Upper lobe of left lung (tissue), 6 donors: ENCODE measurements at places on chromosomes 1 and 21. TPM values are rescaled to one million over a fixed set of nuclear protein-coding genes. Genes with fewer than 3 reads are reported as not detected.

DNA sequence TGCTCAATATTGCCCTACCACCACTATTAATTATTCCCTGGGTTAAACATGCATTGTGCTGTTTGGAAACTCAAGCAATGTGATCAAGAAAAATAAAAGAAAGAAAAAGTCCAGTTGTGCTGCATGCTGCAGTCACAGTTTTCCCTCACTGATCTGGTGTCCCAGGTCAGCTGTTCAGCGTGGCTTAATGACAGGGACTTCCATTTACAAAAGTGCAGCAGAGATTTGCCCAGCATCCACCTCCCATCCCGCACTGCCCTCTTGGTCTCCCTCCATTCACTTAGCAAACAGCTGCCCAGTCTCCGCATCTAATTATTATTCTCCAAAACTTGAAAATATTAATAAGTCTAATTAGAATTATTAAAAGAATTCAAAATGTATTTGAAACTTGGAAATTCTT is 2.0 kb upstream of the OR2T4 start:
- no peak for DNase-seq
- H3K27ac ChIP-seq = no peak overlapping the region
- H3K36me3 ChIP-seq = no peaks in the 10 kb centered on the region
- H3K4me3 ChIP-seq = no peak overlapping the region
- H3K27me3 ChIP-seq = no peaks in the 10 kb centered on the region

- H3K4me3 ChIP-seq = no peak overlapping the region
- no peak overlapping the region for H3K27ac ChIP-seq
- H3K27me3 ChIP-seq = no peaks in the 10 kb centered on the region
- no peak for DNase-seq
These were observed 10.1 kb downstream of the LACTBL1 start for GRCh38 chr1:22962558-22962957.

- no peaks in the 10 kb centered on the region for H3K27me3 ChIP-seq
- H3K27ac ChIP-seq = peak overlapping the region; percentile 78
- DNase-seq = no peak
These were observed 1.5 kb downstream of the RABGGTB start for GRCh38 chr1:75787524-75787923.

GRCh38 chr1:52592637-52593323 is 9.4 kb upstream of the GPX7 start:
- H3K4me3 ChIP-seq = no peak overlapping the region
- DNase-seq = no peak
- no peaks in the 10 kb centered on the region for H3K4me1 ChIP-seq
- H3K27me3 ChIP-seq = no peaks in the 10 kb centered on the region

- no peak overlapping the region for H3K27ac ChIP-seq
- H3K4me1 ChIP-seq = no peaks in the 10 kb centered on the region
- DNase-seq = no peak
- no peaks in the 10 kb centered on the region for H3K36me3 ChIP-seq
- no peak overlapping the region for H3K4me3 ChIP-seq
These were observed 10.5 kb upstream of the IGFN1 start for GRCh38 chr1:201180141-201180540.

GRCh38 chr1:207988326-207989165 is 77.6 kb upstream of the CD34 start:
- no peak overlapping the region for H3K27ac ChIP-seq
- no peaks in the 10 kb centered on the region for H3K36me3 ChIP-seq
- no peaks in the 10 kb centered on the region for H3K4me1 ChIP-seq
- no peak for DNase-seq

- no peaks in the 10 kb centered on the region for H3K27me3 ChIP-seq
- no peak for DNase-seq
- H3K4me1 ChIP-seq = no peaks in the 10 kb centered on the region
- no peaks in the 10 kb centered on the region for H3K36me3 ChIP-seq
- H3K27ac ChIP-seq = no peak overlapping the region
These were observed 14.8 kb upstream of the SOD1 start for GRCh38 chr21:31644643-31645042.

DNA sequence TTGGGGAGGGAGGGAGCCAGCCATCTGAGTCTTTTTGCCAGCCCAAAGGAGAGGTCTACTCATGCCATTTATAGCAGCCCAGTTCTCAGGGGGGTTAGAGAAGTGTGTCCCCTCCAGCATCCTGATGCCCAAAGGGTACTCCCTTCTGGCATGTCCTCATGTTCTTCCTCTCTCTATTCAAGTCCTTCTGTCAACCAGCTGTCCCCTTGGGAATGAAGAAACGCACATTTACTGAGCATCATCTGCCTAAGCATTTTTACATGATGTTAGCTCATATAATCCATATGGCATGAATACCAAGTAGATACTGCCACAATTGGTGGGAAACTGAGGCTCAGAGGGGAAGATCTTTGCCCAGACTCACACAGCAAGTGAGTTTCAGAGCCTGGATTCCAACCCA is 14.8 kb upstream of the TACSTD2 start:
- DNase-seq = no peak
- H3K4me1 ChIP-seq = peaks cover 13% of the 10 kb centered on the region
- H3K27me3 ChIP-seq = no peaks in the 10 kb centered on the region
- no peaks in the 10 kb centered on the region for H3K36me3 ChIP-seq
- no peak overlapping the region for H3K4me3 ChIP-seq
- H3K27ac ChIP-seq = peak overlapping the region; percentile 40

- H3K27me3 ChIP-seq = no peaks in the 10 kb centered on the region
- no peak for DNase-seq
- H3K27ac ChIP-seq = no peak overlapping the region
- no peaks in the 10 kb centered on the region for H3K4me1 ChIP-seq
These were observed 239.9 kb downstream of the PAPPA2 start for GRCh38 chr1:176702901-176703300.

DNA sequence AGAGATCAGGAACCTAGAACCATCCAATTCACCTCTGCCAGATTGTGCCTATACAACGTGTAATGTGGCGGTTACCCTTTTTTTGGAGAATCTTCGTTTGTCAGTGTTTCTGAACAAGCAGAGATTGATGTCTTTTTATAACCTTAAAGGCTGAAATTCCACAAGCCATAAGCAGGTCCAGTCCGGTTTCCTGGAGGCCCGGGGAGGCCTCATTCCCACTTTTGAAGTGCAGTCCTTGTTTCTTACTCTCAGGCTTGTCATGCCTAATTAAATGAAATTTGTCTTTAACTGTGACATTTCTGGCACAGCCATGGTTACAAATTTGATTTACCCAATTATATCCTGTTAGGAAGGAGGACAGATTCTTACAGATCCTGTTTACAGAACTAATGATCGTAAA is 27.8 kb downstream of the ZNF362 start:
- H3K4me1 ChIP-seq = no peaks in the 10 kb centered on the region
- H3K27ac ChIP-seq = no peak overlapping the region
- no peaks in the 10 kb centered on the region for H3K27me3 ChIP-seq
- peaks cover 8% of the 10 kb centered on the region for H3K36me3 ChIP-seq
- DNase-seq = no peak

GRCh38 chr1:26259578-26259977 is 20.3 kb upstream of the SH3BGRL3 start:
- no peaks in the 10 kb centered on the region for H3K27me3 ChIP-seq
- no peaks in the 10 kb centered on the region for H3K4me1 ChIP-seq
- H3K27ac ChIP-seq = peak overlapping the region; percentile 8
- H3K4me3 ChIP-seq = no peak overlapping the region
- peaks cover 31% of the 10 kb centered on the region for H3K36me3 ChIP-seq

DNA sequence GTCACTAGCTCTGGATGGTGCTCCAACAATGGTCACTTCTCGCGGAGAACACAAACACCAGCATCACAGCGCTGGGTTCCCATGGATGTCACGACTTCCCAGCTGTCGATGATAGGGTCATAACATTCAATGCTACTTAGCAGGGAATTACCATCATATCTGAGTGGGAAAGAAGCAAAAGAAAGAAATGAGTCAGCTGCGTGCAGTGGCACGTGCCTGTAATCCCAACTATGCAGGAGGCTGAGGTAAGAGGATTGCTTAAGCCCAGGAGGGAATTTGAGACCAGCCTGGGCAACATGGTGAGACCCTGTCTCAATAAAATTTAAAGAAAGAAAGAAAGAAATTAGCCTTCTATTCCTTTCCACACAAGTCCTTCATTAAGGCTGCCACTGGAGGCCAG is 3.6 kb upstream of the RABIF start:
- no peak overlapping the region for H3K4me3 ChIP-seq
- H3K27ac ChIP-seq = no peak overlapping the region
- H3K27me3 ChIP-seq = no peaks in the 10 kb centered on the region
- H3K36me3 ChIP-seq = peaks cover 49% of the 10 kb centered on the region

Gene KCNH1
- total RNA-seq = not detected

Gene BCL10
- total RNA-seq = 22.8 TPM
